ENCODE measurements at places on chromosomes 16 and 17.

DNA sequence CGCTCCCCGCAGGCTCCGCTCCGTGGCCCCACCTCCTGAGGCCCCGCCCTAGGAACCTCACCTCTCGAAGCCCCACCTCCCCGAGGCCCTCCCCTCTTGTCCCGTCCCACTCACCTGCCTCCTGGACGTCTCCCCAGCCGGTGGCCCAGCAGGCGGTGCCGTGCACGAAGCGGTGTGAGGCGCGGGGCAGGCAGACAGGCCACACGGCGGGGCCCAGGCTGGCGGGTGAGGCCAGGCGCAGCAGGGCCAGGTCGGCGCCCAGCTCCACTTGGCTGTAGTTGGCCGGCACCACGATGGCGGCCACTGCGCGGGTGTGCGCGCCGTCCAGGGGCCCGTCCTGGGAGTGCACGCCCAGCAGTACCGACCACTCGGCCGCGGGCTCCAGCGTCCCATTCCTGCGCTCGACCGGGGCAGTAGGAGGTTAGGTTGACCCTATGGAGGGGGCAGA, 1.6 kb downstream of the PRSS36 start:
- DNase-seq: no peak

DNA sequence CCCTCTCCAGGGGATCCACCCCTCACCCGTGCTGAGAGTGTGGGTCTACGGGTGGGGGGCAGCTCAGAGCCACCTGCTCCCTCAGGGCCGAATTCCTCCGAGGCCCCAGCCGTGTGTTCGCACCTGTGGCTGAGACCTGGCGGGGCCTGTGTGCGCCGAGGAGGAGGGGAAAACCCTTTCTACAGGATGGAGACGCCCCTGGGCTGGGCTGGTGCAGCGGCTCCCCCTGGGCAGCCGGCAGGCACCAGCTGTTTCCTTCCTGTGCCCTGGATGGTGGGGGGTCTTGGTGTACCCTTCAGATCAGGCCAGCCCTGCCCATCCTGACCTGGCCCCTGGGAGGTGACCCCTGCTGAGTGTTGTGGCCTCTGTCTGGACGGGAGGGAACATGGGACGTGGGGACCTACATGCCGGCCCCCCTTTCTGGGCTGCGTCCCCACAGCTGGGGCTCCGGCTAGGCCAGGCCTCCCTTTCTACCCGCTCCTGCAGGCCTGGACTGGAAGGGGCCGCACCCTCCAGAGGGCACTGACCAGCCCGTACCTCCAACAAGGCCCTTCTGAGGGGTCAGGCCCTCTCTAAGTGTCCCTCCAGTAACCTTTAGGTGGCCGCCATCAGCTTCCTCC, 28.3 kb upstream of the PABPN1L start:
- no peak for DNase-seq

GRCh38 chr17:15918261-15918660, 26.7 kb upstream of the ADORA2B start:
- no peak for DNase-seq

- DNase-seq: no peak
Observed at GRCh38 chr17:72982680-72983079, 109.8 kb downstream of the SLC39A11 start.

GRCh38 chr17:65074778-65075250, 18.3 kb upstream of the GNA13 start:
- no peak for DNase-seq

GRCh38 chr17:15377616-15378015, 36.2 kb upstream of the TEKT3 start:
- DNase-seq: no peak

DNA sequence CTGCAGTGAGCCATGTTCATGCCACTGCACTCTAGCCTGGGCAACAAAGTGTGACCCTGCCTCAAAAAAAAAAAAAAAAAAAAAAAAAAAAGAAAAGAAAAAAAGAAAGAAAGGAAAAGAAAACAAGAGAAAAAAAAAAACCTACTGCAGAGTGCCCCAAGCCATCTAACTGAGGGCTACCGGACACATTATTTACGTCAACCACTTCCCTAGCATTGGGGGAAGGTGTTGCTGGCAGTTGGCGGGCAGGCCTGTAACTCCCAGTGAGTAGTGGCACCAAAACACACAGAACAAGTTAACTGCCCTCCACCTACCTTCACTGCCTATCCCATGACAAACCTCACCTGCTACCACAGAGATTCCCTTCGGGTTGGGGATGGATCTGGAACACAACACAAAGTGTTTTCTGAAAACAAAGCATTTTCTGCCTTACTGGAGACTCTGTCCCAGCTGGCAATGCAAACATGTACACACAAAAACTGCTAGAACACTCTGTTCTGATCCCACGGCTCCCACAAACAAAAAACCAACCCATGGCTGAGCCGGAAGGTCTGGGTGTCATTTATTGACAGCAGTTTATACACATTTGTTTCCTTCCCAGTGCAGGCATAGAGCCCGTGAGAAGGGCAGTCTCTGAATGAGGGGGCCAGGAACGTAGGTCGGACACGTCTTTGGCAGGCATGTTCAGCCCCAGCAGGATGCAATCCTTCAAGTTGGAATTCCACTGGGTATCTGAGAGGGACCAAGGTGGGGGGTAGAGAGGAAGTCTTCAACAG, 11.0 kb downstream of the PHB1 start:
- no peak for DNase-seq

DNA sequence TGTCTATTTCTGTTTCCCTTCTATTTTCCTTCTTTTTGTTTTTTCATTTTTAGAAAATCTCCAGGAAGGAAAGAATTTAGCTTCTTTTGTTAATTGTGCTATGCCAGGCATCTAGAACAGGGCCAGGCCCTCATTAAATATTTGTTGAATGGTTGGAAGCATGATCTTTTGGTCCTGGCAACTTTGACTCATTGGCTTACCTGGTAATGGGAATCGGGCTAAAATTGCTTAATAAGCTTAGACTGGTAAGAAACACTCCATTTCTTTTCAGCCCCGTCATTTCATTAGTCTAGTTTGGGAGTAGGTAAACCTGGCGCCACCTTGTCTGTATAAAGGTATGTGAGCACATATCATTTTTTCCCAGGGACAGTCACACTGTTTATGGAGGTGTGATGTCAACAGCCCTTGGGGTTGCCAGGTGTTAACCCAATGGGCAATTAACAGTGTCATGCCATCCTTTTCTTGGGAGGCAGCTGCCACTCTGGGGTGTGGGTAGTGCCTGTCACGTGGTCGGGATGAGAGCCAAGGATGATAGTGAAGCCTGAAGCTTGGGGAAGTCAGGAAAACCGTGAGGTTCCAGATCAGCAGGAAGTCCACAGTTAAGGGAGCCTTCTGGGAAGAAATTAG, 9.5 kb upstream of the NDEL1 start:
- DNase-seq: no peak

- DNase-seq: no peak
Observed at GRCh38 chr17:11304568-11304967, 63.6 kb downstream of the SHISA6 start.

- DNase-seq: no peak
Observed at GRCh38 chr17:33113276-33113990, 121.8 kb downstream of the SPACA3 start.

DNA sequence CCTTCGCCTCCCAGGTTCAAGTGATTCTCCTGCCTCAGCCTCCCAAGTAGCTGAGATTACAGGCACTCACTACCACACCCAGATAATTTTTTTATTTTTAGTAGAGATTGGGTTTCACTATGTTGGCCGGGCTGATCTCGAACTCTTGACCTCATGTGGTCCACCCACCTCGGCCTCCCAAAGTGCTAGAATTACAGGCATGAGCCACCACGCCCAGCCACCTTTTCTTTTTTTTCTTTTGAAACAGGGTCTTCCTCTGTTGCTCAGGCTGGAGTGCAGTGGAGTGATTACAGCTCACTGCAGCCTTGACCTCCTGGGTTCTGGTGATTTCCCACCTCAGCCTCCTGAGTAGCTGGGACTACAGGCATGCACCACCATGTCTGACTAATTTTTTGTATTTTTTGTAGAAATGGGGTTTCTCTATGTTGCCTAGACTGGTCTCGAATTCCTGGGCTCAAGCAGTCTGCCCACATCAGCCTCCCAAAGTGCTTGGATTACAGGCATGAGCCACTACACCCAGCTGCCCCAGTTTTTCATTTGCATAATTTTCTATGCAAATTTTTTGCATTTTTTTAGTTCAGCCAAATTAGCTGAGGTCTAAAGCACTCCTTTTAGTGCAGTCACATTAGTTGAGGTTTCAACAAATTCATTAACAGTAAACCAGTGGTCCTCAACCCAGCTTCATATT, 11.3 kb downstream of the WWP2 start:
- DNase-seq: no peak

All from thoracic aorta (tissue), 2 donors.